ENCODE measurements at places on chromosomes 2 and 18.

GRCh38 chr18:58223717-58224424 lies 179.8 kb downstream of the NEDD4L start:
- peak; percentile 38 for DNase-seq

DNA sequence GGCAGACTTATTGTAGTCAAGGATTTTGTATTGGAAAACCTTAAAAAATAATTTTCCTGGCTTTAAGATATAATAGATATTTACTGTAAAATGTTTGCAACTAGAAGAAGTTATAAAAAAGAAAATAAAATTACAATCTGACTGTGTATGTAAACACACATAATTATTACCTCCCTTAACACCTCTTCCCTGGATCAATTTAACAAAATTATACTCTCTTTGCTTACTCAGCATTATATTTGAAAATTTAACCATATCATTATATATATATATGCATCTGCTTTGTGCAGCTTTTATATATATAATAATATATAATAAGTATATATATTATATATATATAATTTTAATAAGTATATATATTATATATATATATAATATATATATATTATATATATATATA lies 131.7 kb upstream of the FAM98A start:
- no peak for DNase-seq

- no peak for DNase-seq
Measured at GRCh38 chr2:99911736-99912135, 230.7 kb downstream of the AFF3 start.

GRCh38 chr2:192159208-192159607 lies 35.5 kb downstream of the TMEFF2 start:
- no peak for DNase-seq

DNA sequence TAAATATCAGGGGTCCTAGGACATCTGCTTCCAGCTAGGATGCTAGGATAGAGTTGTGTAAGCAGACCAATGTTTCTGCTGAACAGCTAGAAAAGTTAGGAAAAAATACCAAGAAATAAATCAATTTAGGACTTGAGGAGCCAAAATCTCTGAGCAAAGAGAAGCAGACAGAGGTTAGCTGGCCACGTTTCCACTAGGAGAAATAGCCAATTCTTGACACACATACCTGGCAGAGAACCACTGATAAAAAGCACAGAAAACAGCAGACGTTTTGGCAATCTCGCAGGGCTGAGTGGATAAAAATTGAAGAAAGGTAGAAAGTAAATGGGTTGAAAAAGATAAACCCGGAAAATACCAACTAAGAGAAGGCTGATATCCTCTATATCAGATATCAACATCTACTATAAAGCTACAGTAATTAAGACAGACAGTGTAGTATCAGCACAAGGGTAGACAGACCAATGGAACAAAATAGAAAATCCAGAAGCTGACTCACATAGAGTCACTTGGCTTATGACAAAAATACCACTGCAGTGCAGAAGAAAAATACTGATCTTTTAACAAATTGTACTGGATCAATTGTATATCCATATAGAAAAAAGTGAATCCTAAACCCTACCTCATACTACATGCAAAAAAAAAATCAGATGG lies 306.1 kb upstream of the KLHL29 start:
- DNase-seq = peak; percentile 24

DNA sequence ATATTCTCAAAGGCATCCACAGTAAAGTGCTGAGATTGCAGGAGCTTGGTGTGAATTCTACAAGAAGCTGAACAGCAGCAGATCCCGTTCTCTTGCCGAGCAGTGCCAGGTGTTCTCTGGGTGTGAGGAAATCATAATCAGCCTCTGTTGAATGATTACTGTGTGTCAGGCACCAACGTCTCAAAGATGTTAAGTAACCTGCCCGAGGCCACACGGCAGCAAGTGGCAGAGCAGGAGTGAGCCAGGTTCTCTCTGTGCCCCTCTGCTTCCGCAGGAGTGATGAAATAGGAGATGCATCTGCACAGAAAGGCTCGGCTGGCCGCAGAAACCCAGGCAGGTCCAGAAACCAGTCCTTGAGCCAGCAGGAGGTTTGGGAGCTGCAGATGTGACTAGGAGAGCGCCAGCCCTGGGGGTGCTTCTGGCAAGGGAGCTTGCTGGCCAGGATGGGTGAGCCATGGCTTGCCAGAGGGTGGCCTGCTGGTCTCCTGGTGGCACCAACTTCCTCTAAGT lies 68.4 kb downstream of the COPS7B start:
- DNase-seq = no peak

- DNase-seq = no peak
Measured at GRCh38 chr2:64094663-64095382, 49.4 kb downstream of the PELI1 start.

DNA sequence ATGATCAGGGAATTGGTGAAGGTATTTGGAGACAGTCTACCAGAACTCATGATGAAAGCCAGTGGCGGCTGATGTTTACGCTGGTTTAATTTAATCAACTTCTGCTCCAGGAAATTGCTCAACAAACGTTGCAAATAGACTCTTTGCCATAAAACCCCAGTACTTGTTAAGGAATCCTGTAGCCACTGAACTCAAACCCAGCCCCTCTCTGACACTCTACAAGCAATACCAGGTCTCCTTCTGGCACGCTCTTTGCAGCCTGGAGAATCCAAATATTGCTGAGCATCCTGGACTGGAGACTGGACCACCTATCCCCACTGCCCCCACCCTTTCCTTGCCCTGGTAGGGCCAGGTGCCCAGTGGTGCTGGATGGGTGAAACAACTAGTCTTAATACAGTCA lies 308.2 kb downstream of the FBXO15 start:
- no peak for DNase-seq

GRCh38 chr2:78304678-78305077 lies 720.8 kb upstream of the REG3G start:
- no peak for DNase-seq

DNA sequence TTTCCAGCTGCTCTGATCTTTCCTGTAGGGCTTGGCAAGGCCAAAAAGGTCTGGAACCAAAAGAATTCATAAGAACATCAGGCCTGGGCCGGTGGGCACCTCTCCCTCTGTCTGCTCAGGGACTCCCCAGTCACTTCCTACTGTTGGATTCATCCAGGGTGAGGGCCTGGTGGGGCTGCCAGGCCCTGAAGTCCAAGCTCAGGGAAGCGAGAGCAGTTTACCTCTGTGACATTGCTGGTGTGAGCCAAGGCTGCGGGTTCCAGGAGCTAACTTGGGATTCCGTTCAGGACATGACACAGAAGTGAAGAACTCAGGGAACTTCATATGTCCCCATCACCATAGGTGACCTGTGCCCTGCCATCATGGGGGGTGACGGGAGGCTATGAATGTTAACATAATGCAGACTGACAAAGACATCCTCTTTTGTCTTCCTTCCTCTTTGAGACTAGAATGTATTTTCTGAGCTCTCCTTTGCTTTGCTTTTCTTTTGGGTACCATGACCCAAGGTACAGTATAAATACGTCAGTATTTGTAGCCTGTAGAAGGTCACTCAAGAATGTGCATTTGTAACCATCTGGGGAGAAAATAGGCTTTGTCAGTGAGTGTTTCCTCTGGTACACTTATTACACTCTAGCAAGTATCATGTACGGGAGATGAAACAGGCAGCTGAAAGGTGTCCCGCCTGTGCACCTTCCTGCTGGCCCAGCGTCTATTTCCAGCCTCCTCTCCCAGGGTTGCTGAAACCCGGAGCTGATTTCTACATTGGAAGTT lies 130.5 kb upstream of the SLC1A4 start:
- no peak for DNase-seq

- DNase-seq = no peak
Measured at GRCh38 chr2:152470861-152471854, 136.2 kb downstream of the FMNL2 start.

- peak; percentile 28 for DNase-seq
Measured at GRCh38 chr2:118056165-118056534, 32.1 kb upstream of the INSIG2 start.

DNA sequence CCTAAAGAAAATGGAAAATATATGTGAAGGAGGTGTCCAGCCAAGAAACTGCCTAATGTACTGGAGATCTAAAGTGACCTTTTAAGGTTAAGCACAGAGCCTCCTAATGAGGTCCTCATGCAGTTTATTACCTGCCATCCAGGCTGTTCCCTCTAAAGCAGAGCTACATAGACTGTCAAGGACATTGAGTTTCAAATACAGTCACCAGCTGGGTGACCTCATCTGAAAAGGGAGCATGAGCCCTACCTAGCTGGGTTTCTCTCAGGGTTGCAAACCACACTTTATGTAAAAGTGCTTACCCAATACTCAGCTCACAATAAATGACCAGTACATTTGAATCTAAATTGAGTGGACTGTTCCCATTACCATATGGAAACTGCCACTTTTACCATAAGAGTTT lies 65.4 kb upstream of the CTNNA2 start:
- no peak for DNase-seq

DNA sequence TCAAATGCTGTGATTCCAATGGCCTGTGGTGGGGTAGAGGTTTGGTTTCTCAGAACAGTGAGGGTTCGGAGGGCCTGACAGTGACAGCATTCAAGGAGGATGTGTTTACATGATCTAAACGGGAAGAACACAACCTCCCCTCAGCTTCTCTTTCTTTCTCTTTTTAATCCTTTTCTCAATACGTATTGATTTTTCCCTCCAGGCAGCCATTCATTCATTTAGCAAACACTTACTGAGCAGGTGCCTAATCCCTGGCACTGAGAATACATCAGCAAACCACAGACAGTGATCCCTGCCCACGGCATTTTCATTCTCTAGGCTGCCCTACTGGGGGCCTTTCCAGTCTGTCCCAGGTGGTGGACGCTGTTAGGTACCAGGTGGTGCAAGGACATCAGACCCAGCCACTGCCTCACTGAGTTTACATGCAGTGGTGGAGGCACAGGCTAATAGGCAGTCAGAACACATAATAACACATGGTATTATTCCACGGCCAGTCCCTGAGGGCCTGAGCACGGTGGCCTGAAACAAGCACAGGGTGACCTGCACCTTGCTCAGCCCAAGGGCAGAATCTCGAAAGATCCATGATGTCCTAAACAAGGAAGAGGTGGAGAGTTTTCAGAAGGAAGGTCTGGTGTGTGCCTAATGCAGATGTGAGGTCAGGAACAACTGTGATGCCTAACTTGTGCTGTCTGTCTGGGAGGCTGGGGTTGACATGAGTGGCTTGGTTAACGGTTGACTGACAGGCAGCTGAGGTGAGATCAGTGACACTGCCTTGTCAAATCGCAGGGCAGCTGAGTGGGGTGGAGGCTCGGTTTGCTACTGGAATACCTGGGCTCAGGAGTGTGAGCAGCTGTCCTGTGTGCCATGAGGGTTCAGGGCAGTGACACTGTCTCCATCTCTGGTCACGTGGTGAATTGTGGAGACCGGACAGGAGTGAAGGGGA lies 785.5 kb upstream of the HS6ST1 start:
- no peak for DNase-seq

DNA sequence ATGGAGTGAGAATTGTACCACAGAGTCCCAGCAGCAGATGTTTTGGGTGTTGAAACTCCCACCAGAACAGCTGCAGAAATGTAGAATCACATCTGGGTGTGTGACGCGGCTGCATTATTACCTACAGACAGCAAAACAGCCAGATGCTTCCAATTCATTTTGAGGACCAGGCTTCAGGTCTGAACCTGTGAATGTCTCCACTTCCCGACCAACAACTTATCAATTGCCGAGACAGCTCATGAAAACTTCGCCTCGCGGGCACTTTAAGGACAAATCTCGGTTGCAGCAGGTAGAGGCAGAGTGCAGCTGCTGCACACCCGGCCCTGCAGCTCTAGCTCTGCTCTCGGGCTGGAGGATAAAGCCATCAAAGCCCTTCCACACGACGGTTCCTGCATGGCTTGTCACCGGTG lies 202.0 kb downstream of the HRH4 start:
- DNase-seq = peak; percentile 62

- peak; percentile 14 for DNase-seq
Measured at GRCh38 chr2:238567067-238567855, 140.5 kb downstream of the ASB1 start.

GRCh38 chr2:25821225-25822056 lies 56.8 kb downstream of the ASXL2 start:
- peak; percentile 59 for DNase-seq

DNA sequence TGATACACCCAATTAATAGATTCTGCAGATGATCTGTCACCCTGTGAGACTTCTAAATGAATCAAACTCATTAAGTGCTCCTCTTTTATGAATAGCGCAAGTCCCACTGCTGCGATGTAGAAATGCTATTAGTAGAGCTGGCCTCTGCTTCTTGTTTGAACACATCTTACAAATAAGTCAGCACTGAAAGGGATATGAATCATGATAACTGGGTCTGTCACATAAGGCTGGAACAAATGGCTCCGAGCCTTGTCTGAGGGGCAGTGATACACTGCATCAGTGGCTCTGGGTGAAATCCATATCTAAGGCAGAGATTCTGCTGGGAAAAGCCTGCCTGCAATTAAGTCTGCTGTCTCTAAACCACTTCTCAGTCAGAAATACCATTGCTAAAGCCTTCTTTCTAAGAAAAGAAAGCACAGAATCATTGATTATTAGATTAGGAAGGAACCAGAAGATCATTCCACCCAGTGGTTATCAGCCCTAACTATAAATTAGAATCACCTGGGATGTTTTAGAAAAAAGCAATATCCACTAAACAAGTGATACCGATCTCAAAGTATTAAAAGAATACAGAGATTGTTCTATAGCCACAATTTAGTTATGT lies 75.2 kb downstream of the SLC5A7 start:
- DNase-seq = no peak

DNA sequence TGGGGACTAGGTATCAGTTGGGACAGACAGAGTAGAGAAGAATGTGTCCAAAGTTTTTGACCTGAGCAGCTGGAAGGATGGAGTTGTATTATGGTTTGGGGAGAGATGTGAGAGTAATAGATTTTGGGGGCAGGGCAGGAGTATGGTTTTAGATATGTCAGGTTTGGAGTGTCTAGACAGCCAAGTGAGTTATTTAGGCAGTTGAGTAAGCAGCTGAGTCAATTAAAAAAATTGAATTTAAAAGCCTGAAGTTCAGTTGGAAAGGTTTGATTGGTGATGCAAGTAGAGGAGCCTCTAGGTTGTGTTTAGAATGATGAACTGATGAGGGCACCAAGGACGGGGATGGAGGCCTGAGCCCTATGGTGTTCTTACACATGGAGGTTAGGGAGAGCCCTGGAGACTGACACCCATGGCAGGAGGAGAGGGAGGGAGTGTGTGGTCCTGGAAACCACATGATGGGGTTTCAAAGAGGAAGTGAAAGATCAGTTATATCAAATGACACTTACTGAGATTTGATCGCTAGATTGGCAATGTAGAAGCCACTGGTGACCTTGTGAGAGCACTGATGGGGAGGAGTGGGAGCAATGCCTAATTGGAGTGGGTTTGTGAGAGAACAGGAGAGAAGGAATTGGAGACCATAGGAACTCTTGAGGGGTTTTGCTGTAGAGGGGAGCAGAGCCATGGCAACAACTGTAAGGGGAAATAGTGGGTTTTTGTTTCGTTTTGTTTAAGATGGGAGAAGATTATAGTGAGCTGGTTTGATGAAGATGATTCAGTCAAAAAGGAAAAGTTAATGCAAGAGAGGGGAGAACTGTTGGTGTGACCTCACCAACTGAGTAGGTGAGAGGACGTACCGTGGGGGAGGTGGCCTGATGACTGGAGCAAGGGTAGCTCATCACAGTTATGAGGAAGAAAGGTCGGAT lies 10.3 kb downstream of the ITGA6 start:
- DNase-seq = no peak

- DNase-seq = no peak
Measured at GRCh38 chr2:126429103-126429502, 226.9 kb upstream of the GYPC start.
